ENCODE measurements at places on chromosomes 6 and 20.

- DNase-seq = no peak
Observed at GRCh38 chr6:31758281-31758680, 4.2 kb upstream of the SAPCD1 start.

GRCh38 chr6:56899311-56899710 is 55.6 kb upstream of the BEND6 start:
- no peak for DNase-seq

- no peak for DNase-seq
Observed at GRCh38 chr6:160379466-160379865, 31.3 kb downstream of the SLC22A3 start.

DNA sequence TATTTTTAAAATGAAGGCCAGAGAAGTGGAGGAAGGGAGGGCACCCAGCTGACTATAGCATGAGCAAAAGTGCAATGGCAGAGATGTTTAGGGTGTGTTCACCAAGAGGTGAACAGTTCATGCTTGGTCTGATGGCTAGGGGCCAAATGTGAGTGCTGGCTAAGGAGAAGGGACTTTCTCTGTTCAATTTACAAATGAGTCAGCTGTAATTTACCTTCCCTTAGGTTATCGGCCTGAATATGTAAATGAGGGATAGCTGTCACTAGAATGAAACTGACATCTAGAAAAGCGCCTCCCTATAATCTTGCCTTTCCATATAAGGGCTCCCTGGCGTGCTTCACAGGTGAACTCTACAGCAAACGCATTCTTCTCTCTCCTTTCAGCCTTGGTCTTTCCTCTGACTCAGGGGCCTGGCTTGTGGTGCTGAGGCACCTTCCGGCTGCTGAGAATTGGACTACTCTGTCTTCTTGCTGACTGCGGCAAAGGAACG is 114.7 kb upstream of the BACH2 start:
- DNase-seq = no peak

DNA sequence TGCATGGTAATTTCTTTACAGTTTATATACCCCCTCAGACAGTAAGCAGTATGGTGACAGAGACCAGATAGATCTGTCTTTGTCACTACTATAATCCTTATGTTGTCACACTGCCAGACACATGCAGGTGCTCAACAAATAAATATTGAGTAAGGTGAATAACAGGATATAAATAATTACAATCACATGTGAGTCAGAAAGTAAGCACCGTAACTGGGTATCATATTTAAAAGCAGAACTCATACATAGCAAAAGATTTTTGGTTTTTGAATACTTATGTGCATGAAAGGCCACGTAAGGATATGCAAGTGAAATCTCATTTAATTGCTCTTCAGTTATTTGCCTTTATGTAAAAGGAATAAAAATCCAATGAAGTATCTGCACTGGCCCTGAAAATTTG is 17.4 kb downstream of the CNBD2 start:
- DNase-seq = no peak

DNA sequence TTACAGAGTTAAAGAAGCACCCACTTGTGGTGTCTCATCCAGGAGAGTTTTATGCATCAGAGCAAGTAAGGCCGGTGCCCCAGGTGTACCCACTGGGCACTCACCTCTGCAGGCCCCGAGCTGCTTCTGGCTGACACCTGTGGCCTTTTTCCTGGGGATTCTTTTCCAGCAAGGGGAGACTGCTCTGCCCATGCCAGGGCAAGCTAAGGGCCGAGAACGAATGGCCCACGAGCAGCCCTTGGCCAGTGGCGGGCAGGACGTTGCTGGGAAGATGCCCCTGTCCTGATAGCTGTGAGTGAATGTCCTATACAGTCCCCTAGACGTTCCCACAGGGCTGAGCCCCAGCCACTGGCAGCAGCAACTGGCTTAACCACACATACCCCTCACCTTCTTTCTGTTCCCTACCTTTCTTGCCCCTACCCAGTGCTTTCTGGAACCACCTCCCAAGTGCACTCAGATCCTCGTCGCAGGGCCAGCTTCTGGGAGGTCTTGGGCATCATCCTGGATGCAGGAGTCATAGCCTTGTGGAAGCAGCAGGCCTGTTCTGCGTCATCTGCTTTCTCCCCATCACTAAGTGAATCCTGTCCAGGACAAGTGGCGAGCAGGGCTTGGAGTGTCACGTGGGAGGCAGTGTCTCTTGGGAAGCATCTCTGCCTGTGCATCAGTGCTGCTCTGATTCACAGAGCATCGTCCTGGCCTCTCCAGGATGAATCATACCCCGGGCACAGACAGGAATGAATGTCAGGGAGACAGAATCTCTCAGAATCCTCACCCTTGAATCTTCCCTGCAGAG is 32.5 kb downstream of the SYNDIG1 start:
- DNase-seq = no peak

DNA sequence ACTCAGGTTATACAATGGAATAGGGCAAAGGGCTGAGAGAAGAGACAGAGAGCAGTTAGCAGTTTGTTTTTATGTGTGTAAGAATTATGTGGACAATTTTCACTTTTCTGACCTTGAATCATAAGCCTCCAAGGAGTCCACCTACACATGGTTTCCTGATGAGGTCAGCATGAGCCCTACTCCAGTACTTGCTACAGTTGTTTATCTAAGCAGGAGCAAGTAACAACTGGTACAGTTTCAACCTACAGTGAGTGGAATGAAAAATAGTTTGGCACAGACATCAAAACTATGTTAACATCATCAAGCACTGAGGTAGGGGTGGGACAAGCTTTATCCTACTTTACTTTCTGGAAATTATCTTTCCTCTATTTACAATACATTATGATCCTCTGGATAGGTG is 426.7 kb upstream of the ID4 start:
- DNase-seq = no peak

DNA sequence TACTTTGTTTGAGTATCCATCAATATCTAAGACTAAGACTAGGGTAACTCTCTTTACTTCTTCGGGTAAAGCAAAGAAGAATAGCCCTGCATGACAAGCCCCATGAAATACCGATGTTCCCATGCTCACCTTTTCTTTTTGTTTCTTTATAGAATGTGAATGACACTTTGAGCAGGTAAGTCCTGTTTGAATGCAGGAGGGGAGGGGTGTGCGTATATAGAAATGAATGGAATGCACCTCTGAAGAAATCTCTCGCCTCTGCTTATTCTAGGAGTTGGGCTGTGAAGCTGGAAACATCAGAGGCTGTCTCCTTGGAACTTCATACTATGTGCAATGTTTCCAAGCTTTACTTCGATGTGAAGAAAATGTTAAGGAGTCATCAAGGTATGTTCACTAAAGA is 10.3 kb downstream of the TRIM38 start:
- no peak for DNase-seq

- DNase-seq = no peak
Observed at GRCh38 chr6:161853657-161854056, 579.8 kb upstream of the AGPAT4 start.

- DNase-seq = no peak
Observed at GRCh38 chr6:56505512-56506260, 137.0 kb downstream of the DST start.

DNA sequence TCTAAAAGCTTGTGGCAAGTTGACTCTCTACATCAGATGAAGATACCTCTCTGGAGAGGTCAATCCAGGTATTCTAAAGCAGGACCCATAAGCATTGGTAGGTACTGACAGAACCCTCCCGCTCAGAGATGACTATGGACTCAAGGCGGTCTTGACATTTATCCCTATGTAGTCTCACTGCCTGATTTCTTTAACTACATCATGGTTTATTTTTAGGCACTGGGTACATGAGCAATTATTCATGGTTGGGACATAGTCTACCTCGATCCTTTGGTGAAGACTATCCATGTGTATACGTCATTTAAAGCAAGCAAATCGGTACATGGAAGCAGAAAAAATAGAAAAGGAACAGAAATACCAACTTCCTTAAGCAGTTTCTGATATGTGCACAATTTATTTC is 136.2 kb upstream of the TAB2 start:
- no peak for DNase-seq

DNA sequence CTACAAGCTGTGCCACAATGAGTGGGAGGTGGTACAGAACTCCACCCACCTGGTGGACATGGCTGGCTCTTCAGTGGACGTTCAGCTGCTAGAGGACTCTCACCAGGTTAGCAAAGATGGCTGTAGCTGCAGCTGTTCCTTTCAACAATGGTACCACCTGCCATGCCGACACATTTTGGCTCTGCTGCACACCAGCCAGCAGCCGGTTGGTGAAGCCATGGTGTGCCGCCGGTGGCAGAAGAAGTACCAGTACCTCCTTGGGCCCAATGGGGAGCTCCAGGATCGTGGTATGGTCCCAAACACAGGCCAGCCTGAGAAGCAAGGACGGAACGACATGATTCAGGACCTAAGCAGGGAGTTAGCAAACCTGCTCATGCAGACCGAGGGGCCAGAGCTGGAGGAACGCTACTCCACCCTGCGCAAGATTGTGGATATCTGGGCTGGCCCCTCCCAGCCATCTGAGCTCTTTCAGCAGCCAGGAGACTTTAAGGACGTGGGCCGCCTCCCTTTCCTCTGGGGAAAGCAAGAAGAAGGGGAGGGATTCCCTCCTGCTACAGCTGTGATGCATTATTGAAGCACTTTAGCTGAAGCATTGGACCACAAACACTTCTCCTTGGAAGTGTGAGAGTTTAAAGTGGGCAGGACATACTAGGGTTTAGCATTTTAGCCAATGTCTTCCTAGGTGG is 2.8 kb upstream of the ZSWIM1 start:
- DNase-seq = no peak

DNA sequence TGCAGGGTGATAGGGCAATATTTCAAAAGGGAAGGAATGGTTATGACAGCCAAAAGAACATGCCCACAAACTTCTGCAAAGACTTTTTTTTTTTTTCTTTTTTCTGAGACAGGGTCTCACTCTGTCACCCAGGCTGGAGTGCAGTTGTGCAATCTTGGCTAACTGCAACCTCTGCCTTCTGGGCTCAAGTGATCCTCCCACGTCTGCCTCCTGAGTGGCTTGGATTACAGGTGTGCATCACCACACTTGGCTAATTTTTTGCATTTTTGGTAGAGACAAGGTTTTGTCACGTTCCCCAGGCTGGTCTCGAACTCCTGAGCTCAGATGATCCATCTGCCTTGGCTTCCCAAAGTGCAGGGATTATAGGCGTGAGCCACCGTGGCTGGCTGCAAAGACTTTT is 117.6 kb upstream of the ADGRF1 start:
- no peak for DNase-seq

DNA sequence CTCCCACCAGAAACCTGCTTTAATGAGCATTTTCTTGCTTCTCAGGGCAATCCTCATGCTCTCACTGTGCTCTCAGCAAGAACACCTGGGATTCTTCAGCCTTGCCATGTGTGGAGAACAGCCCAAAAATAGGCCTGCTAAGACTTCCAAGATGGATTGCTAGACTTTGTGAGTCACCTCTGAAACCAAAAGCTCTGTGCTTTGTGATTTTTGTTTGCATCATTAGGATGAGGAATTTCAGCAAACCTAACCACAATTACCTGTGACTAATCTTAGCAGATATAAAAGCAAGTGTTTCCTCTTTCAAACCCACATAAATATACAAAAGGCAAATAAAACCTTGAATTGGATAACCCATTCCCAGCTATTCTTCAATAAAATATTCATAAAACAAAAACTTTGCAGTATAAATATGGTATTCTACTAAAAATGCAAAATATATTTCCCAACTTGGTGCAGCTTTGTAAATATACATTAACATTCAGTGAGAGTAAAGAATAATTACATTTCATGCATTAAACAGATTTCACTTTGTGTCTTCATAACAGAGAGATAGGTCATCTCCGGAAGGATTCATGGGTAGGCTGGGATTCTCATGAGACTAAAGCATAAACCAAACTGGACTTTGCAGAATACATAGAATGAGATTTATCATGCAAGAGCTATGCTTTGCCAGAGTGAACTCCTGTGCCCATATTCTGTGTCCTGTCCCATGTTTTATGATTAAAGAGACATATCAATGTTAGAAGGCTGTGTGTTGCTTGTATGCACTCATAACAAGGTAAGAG is 33.5 kb downstream of the TPBG start:
- DNase-seq = no peak

GRCh38 chr6:21598674-21599023 is 5.1 kb downstream of the SOX4 start:
- DNase-seq = no peak

GRCh38 chr6:101662111-101662897 is 268.8 kb downstream of the GRIK2 start:
- no peak for DNase-seq

- DNase-seq = peak; percentile 65
Observed at GRCh38 chr20:35768731-35769664, 2.8 kb upstream of the PHF20 start.

DNA sequence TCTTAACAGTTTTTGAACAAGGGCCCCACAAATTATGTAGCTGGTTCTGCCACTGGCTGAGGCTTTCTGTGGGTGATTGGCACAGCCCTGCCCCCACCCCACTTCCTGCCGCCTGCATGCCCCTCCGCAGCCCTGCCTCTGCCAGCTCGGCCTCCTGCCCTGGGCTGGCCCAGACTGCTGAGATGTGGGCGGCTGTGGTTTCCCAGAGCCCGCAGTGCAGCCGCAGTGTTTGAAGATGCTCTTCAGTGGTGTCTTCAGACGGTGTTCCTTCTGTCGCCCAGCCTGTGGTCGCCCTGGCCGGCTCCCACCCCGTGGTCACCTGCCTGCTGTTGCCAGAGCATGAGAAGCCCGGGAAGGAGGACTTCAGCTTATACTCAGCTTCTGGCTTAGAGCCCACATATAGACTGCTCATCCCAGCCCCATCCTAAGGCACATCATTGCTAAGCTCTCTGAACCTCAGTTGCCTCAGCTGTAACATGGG is 154.3 kb downstream of the VEGFA start:
- DNase-seq = peak; percentile 92

- DNase-seq = no peak
Observed at GRCh38 chr20:40630713-40631112, 58.3 kb downstream of the MAFB start.

DNA sequence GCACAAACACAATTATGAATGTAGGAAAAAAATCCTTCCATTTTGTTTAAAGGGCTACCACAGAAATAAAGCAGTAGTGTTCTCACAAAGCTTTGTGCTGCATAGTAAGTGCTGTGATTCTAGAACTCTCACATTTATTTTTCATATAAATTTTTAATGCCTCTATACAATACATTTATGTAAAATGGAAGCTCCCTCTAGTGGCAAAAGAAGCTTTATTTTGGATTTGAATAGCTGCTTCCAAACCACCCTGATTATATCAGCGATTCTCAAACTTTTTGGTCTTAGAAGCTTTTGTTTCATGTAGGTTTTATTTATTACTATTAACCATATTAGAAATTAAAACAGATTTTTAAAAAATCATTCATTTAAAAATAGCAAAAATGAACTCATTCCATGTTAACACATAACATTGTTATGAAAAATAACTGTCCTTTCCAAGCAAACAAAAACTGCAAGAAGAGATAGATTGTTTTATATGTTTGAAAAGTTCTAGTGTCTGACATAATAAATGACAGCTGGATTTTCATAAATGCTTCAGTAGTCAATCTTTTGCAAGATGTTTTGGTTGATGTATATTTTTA is 38.4 kb downstream of the HS3ST5 start:
- DNase-seq = no peak

- no peak for DNase-seq
Observed at GRCh38 chr6:34030831-34031624, 114.9 kb downstream of the GRM4 start.

Measured in DND-41 (cell line).